ENCODE measurements at places on chromosomes 7 and 10. TPM values are rescaled to one million over a fixed set of nuclear protein-coding genes. Genes with fewer than 3 reads are reported as not detected.

HDAC9 gene
- 5.6 TPM for total RNA-seq

OR6B1 gene
- total RNA-seq: not detected

AGFG2 gene
- total RNA-seq: 47.0 TPM

AGR3 gene
- total RNA-seq: not detected

- DNase-seq: no peak
These were observed 4.5 kb upstream of the CAMK2B start for GRCh38 chr7:44329888-44330287.

- DNase-seq: no peak
These were observed 79.7 kb downstream of the GNAT3 start for GRCh38 chr7:80432166-80432565.

DNA sequence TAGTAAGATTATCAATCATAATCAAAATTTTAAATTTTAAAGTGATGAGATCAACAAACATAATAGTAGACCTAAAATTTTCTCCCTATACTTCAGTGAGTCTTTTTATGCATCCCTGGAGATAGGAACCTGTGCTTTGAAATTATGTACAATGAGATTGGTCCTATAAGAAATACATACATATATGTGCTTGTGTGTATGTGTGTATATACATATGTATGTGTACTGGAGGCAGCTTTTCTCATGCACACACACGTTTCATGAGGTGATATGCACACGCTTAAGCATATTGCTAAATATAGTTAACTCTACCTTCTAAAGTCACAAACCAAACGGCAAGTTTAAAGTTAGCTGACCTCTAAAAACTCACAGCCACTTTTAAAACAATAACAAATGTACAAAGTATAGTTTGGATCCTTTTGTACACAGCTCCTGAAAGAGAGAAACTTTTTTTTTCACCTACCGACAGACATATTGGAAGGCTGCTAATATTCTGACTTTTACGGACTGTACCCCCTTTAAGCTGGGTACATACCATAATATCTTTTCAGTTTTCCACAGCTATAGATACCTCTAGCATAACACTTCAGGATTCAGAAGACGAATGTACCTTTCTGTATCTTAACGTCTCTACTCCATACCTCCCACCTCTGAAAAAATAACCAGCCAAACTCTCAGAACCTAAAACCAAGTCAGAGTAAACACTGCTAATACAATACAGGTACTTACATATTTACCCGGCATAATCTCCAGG is 3.3 kb downstream of the ITGB1 start:
- peak; percentile 11 for DNase-seq
